ENCODE measurements at places on chromosomes 12 and 14.

DNA sequence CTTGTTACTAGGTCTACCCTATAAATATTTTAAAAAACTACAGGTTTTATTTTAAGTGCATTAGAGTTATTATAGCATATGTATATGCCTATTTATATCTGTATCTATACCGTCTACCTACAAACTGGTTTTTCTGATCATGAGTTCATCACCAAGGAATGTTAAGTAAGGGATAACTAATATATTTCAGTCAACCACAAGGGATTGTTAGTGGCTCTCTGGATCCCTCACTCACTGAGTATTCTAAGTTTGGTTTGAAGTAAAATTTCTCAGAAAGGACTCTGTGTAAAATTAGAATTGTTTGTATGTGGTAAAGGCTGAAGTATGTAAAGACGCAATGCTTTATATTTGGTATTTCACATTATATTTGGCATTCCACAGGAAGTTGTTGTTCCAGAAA is 4.8 kb downstream of the EPYC start:
- no peak for DNase-seq

GRCh38 chr14:20907214-20907613 is 16.0 kb downstream of the RNASE3 start:
- no peak for DNase-seq

GRCh38 chr14:32724867-32725471 is 213.7 kb upstream of the NPAS3 start:
- DNase-seq = no peak

DNA sequence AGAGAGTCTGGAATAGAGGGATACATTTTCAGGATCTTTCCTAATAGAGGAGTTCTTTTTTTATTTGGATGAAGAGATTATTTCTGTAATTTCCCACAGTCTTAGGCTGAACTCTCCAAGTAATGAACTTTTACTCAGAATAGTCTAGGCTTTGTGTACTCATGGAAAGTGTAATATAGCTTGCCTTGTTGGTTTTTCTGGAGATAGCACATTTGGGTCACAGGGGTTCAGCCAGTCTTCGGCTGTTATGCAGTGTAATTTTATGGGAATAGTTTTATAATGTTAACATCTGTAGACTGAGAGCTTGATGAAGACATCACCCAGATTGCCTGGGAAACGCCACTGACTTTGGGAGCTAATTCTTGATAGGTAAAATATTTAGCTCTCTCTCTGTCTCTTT is 450.8 kb downstream of the RAD51B start:
- DNase-seq = no peak

DNA sequence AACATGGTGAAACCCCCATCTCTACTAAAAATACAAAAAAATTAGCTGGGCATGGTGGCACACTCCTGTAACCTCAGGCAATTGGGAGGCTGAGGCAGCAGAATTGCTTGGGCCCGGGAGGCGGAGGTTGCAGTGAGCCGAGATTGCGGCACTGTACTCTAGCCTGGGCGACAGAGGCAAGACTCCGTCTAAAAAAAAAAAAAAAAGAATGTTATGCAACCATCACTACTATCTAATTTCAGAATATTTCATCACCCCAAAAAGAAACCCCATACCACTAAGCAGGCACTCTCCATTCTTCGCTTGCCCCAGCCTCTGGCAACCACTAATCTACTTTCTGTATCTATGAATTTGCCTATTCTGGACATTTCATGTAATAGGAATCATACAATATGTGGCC is 68.8 kb upstream of the AMN start:
- no peak for DNase-seq

GRCh38 chr12:120428597-120429229 is 9.2 kb upstream of the COX6A1 start:
- DNase-seq = no peak

- no peak for DNase-seq
These were observed 19.6 kb downstream of the LGMN start for GRCh38 chr14:92728759-92729364.

GRCh38 chr14:60649875-60650372 is 647 bp upstream of the SIX1 start:
- no peak for DNase-seq

- no peak for DNase-seq
These were observed 55.8 kb downstream of the MAP3K9 start for GRCh38 chr14:70753518-70753953.

DNA sequence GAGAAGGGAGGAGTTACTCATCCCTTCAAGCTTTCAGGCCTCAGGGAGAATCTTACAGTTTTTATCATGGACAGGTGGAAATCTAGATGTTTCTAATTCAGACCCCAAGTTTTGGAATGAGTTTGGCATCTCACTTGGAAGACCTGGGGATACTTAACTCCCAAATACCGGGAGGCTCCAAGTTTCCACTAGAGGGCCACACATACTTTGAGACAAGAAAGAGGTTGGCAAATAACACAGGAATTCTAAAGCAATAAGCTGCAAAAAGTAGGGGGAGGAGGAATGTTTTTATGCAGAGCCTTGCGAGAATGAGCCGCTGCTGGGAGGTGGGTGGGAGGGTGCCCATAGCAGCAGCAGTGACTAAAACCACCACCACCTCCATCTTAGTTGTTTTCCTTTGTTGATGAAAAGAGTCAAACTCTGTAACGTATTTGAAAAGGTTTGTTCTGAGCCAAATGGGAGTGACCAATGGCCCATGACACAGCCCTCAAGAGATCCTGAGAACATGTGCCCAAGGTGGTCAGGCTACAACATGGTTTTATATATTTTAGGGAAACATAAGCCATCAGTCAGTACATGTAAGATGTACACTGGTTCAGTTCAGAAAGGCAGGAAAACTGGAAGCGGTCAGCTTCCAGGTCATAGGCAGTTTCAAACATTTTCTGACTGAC is 34.2 kb upstream of the RNASE1 start:
- no peak for DNase-seq

GRCh38 chr12:106580671-106581508 is 1.9 kb upstream of the RFX4 start:
- no peak for DNase-seq

DNA sequence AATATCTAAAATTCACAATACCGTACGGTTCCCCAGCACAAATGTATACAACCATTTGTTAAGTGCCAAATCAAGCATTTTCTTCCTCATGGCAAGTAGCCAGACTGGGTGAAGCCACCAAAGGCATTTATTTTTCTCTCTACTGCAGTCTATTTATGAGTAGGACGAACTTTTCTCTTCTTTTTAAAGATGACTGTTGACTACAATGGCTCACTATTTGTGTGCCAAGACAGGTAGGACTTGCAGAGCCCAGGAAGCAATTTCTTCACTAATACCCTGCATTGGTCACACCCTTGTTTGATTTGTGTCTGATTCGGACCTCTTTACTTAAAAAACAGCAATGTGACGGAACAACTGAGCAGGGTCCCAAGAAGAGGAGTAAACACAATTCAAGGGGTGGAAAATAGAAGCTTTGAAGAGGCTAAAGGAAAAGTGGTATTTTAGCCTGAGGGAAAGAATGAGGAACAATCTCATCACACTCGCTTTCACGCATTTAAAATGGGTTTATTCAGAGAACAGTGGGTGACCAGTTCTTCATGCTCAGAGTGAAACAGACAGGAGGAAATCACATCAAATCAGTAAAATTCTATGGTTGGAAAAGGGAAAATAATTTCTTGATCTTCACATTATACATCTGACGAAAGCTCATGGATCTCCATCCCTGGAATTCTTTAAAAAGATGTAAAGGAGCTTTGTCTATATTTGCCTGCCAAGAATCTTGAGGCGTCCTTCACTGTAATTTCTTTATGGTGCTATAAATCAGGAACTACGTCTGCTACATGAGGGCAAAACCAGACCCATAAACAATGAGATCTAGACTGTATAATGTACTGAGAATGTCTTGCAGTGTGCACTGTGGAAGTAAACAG is 183.8 kb downstream of the PPM1H start:
- no peak for DNase-seq

DNA sequence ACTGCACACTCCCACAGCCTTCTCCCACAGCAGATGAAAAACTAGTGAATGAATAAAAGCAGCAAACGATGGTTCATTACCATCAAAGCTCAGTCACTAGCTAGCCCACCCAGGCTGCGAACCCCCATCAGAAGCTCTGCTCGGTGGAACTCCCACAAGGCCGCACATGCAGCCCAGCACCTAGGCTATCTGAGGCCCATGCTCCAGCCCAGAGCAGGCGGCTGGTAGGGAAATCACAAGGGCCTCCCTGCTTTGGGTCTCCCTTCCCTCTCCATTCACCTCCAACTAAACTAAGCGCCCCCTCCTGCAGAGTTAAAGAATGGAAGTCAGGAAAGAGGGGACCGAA is 69.0 kb downstream of the ITPK1 start:
- DNase-seq = no peak

DNA sequence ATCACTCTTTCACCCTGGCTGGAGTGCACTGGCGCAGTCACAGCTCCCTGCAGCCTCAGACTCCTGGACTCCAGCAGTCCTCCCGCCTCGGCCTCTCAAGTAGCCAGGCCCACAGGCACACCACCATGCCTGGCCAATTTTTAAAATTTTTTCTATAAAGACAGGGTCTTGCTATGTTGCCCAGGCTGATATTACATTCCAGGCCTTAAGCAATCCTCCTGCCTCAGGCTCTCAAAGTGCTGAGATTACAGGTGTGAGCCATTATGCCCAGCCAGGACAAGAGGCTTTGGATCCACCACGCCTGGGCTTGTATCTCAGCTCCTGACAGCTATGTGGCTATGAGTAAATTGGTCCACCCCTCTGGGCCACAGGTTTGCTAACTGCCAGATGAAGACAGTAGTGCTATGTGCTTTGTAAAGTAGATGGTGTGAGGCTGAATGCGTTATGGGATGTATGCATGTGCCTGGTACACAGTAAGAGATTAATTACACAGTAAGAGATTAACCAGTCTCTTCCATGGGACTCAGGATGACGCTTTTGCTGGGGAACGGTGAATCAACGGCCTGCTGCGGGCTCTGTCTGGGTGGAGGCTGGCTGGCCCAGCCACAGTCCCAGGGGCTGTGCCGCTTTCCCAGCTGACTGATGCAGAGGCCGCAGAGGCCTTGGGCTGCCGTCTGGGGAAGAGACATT is 53.3 kb upstream of the NCOR2 start:
- DNase-seq = no peak

DNA sequence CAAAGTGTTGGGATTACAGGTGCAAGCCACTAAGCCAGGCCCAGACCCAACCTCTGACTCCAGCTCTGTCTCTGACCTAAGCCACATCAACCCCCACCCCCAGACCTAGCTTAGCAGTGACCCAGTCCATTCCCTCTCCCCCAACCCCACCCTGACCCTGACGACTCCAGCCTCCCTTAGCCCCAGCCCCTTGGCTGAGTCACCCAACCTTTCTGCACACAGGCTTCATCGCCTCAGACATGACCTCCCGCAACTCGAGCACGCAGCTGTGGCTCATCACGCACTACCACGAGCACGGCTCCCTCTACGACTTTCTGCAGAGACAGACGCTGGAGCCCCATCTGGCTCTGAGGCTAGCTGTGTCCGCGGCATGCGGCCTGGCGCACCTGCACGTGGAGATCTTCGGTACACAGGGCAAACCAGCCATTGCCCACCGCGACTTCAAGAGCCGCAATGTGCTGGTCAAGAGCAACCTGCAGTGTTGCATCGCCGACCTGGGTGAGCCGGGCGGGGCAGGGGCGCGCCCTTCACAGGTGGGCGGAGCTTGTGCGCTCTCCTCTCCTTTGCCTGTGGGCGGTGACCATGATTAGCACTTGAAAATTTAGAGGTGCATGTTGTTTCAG is 7.8 kb downstream of the ACVRL1 start:
- no peak for DNase-seq

- no peak for DNase-seq
These were observed 203.5 kb downstream of the ATXN7L3B start for GRCh38 chr12:74741112-74741511.

DNA sequence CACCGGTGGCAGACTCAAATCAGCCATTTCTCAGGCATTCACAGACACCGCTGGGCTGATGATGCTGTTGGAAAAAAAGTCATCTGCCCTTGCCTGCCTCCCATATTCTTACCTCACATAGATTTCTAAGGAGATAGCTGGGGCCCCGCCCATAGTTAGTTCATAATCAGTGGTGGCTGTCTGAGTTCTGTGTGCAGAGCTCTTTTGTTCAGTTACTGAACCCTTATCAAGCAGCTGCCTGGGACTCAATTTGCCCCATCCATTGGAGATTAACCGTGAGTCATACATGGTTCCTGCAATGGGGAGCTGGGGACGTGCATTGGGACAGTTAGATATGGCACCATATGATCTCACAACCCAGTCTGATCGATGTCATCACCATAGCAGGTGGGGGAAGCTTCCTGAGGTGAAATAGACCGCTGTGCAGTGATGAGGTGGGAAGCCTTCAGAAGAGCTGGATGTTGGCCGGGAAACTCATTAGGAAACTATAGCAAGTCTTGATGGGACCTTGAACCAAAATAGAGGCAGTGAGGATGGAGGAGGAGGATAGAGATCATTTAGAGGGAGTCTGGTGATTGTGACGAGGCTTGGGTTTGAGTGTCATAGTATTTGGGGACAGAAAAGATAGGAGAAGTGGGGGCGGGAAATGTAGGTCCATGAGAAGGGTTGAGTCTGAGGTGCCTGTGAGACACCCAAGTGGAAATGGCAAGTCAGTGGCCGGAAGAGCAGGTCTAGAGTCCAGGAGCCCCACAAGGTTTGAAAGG is 147.8 kb downstream of the GCH1 start:
- no peak for DNase-seq

GRCh38 chr14:97021001-97021400 is 223.8 kb downstream of the VRK1 start:
- no peak for DNase-seq

DNA sequence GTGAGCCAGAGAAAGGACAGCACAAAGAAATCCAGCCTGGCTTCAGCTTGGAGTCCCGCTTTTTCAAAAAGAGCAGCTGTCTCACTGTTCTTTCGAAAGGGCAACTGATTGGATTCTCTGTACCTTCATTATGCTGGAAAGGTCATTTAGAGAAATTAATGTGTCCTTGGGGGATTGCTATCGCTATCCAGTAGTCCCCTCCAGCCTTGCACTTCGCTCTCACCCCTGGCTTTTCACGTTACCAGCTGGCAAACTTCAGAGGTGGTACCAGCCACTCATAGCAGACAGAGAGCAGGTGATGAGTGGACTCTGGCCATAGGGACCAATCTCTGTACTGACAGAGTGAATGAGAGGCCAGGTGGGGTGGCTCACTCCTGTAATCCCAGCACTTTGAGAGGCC is 11.8 kb upstream of the NUAK1 start:
- no peak for DNase-seq

- peak; percentile 34 for DNase-seq
These were observed 2.1 kb downstream of the PLXNC1 start for GRCh38 chr12:94150240-94151121.

- DNase-seq = no peak
These were observed 11.5 kb upstream of the WNK1 start for GRCh38 chr12:740921-741320.

GRCh38 chr12:18905134-18905533 is 167.2 kb downstream of the CAPZA3 start:
- DNase-seq = no peak

DNA sequence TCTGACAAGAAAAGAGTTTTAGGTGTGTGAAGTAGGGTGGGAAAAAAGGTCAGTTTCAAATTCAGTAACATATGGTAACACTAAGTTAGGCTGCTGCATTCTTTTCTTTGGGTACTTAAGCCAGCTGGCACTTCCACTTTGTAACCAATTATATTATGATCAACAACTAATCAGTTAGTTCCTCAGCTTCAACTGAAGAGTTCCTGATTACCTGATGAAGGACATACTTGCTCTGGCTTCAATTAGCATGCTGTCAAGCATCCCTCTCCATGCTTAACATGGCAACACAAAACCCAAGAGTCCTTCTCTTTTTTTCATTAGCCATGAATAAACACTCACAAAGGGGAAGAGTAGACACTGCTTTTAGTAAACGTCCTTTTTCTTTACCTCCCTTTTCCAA is 6.8 kb upstream of the KANSL2 start:
- no peak for DNase-seq

- DNase-seq = no peak
These were observed 72.3 kb downstream of the CDK17 start for GRCh38 chr12:96327889-96328288.

Measured in NCI-H1417 treated with DMSO at 0.1 percent for 48 hours (cell line).